Thymus (tissue), 14 donors: ENCODE measurements at places on chromosomes 13 and 19. TPM values are rescaled to one million over a fixed set of nuclear protein-coding genes. Genes with fewer than 3 reads are reported as not detected.

Gene ZNF805
- 1.3 TPM for polyA plus RNA-seq

Gene LCP1
- 181 TPM for polyA plus RNA-seq

Gene NANOS2
- 0.07 TPM for polyA plus RNA-seq

Gene BCAM
- polyA plus RNA-seq: 48.7 TPM

Gene SPRED3
- 0.27 TPM for polyA plus RNA-seq

Gene AMER2
- polyA plus RNA-seq: 0.05 TPM

Gene CD79A
- polyA plus RNA-seq: 74.4 TPM

Gene ZNF766
- polyA plus RNA-seq: 11.4 TPM

Gene ZNF578
- 2.6 TPM for polyA plus RNA-seq

Gene ZNF415
- 9.1 TPM for polyA plus RNA-seq

Gene ONECUT3
- polyA plus RNA-seq: 0.02 TPM

Gene ACP7
- polyA plus RNA-seq: 0.11 TPM

Gene AMH
- 2.2 TPM for polyA plus RNA-seq

Gene ZNF723
- 0.02 TPM for polyA plus RNA-seq

DNA sequence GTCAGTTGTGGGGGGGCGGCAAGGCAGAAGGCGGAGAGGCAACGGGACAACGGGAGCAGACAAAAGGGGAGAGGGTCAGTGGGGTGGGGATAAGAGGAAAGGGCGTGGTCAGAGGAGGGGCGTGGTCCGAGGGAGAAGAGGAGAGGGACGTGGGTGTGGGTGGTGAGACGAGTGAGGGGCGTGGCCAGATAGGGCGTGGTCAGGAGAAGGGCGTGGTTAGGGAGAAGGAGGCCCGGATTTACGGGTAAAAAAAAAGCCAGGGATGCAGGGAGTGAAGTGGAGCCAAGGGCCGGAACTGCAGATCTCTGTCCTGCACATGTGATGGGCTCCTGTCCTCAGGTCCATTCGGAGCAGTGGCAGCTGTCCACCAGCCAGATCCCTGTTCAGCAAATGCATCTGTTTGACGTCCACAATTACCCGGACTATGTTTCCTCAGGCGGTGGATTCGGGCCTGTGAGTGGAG, 21.5 kb downstream of the CPT1C start:
- no peak for DNase-seq

DNA sequence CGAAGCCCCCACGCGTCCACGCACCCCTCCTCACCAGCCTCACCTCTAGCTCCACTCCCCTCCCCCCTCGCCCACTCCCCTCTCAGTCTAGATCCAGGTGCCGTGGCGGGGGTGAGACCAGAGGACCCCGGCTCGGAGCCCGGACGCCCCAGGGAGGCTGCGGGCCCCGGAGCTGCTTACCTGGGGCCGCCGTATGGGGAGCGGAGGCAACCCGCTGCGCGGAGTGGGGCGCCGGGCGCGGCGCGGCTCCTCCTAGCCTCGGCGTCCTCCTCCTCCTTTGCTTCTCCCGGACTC, 353 bp downstream of the ENOX1 start:
- no peak for DNase-seq

- DNase-seq: no peak
Measured at GRCh38 chr13:112626761-112627160, 38.8 kb upstream of the TUBGCP3 start.

DNA sequence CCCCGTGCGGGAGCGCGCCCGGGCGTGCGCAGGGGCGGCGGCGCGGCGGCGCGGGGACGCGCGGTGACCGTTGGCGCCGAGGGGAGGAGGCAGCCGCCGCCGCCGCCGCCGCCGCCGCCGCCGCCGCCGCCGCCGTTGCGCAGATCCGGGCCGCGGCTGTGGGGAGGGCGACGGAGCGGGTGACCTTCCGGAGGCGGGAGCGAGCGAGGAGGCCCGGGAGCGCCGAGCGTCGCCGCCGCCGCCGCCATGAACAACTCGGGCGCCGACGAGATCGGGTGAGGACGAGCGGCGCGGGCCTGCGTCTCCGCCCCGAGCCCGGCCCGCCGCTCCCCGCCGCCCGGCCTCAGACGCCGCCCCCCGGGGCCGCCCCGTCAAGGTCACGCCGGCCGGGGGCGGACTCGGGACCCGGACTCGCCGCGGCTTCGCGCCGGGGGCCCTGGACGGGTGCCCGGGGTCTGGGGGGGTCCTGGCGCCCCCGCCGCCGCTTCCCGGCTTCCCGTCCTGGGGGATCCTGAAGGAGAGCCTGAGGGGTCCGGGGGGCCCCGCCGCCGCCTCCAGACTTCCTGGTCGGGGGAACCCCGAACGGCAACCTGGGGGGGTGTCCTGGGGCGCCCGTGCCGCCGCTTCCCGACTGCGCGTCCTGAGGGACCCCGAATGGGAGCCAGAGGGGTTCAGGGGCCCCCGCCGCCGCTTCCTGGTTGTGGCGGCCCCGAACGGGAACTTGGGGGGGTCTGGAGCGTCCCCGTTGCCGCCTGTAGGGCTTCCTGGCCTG, at the start of gene DAZAP1:
TSS of gene DAZAP1 (plus strand) at position 59 of the 772 bp plus-strand sequence. CDS start at position 247, 188 bp downstream.
- no peak for DNase-seq

GRCh38 chr19:46607448-46607841, 6.3 kb downstream of the CALM3 start:
- no peak for DNase-seq

DNA sequence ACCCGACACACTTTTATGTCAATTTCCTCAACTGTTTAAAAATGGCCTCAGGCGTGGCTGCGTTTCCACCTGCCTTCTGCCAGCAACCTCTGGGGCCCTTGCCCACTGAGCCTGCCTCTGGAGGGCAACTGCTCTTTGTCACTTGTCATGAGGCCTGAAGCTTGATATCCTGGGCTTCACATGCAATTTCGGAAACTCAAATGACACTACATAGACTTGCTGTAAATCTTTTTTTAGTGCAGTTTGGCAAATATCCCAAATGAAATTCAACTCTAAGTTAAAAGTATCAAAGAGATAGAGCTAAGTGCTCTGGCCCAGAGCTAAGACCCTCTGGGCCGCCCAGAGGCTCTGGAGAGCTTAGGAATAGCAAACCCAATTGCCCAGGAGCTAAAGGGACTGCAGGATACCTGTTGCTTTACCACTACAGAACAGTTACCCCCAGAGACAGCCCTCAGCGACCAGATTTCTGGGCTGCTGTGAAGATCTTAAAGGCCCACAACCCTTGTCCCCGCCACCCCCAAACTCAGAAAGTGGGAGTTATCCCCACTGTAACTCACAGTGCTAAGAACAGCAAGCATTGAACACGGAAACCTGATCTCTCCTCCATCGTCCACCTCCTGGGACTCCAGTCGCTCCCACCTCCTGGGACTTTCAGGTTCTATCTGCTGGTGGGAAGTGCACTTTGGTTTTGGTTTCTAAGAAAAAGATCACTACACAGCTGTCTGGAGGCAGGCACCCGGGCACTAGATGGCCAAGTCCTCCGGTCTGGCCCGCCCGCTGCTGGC, 19.4 kb downstream of the GJA3 start:
- DNase-seq: no peak

DNA sequence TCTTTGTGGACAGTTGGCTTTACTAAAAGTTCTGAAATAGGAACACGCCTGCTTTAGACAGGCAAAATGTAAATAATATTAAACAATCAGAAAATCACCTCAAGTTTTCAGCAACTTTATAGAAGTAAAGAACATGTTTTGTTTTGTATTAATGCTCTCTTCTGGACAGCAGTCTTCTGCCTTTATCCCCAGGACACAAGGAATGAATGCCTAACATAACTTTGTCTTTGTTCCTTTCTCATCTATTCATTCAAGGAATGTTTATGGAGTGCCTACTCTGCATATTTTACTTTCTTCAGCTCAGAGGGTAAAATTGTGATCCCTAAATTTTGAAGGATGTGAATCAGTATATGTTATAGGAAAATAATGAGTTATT, 325.4 kb downstream of the FOXO1 start:
- no peak for DNase-seq

DNA sequence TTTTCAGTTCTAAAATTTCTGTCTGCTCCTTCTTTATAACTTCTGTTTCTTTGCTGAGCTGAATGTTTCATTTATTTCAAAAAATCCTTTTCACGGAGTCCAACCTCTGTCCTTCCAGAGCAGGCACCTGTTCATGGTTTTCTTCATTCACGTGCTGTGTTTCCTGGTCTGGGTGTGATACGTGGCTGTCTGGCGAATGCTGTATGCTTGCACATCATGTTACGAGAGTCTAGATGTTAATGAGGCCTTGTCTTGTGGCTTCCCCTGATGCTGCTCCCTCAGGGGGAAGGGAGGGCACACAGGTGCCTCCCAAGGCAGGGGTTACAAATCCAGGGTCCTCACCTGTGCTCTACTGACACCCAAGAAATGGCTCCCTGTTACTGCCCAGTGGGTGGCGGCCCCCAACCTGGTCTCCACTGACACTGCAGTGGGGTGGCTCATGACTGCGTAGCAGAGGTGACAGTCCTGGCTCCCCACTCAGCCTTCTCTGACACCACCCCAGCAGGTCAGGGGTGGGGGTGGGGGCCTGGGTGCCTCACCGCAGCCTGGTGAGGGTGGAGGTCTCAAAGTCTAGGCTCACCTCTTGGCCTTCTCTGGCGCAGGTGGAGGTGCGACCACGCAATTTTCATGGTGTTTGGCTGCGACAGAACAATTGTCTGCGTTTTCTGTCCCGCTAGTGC, 20.1 kb upstream of the RAB20 start:
- no peak for DNase-seq

DNA sequence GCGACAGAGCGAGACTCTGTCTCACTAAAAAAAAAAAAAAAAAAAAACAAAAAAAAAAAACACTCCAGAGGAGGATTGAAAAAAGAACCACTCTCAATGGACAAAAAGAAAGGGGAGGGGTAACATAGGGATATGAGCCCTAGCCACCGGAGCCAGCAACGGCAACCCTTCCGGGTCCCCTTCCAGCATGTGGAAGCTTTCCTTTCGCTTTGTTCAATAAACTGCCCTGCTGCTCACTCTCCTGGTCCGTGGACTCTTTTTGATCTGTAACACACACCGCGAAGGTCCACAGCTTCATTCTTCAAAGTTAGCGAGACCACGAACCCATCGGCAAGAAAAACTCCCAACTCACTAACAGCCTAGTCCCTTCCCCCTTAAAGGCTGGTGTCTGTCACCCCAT, 1.0 kb upstream of the REX1BD start:
- DNase-seq: no peak

DNA sequence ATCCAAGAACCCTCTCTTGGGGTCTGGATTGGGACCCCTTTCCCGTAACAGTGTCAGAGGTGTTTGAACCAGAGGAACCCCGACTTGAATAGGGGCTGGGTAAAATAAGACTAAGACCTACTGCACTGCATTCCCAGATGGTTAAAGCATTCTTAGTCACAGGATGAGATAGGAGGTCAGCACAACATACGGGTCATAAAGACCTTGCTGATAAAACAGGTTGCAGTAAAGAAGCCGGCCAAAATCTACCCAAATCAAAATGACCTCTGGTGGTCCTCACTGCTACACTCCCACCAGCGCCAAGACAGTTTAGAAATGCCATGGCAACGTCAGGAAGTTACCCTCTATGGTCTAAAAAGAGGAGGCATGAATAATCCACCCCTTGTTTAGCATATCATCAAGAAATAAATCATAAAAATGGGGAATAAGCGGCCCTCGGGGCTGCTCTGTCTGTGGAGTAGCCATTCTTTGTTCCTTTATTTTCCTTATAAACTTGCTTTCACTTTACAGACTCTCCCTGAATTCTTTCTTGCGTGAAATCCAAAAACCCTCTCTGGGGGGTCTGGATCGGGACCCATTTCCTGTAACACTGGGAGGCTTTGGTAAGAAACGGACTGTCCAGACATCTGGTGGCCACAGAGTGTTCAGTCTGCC, 4.4 kb upstream of the SIN3B start:
- no peak for DNase-seq

GRCh38 chr13:34156841-34157365, 339.0 kb downstream of the RFC3 start:
- no peak for DNase-seq

- no peak for DNase-seq
Measured at GRCh38 chr13:65330287-65330686, 1899.8 kb downstream of the PCDH9 start.

DNA sequence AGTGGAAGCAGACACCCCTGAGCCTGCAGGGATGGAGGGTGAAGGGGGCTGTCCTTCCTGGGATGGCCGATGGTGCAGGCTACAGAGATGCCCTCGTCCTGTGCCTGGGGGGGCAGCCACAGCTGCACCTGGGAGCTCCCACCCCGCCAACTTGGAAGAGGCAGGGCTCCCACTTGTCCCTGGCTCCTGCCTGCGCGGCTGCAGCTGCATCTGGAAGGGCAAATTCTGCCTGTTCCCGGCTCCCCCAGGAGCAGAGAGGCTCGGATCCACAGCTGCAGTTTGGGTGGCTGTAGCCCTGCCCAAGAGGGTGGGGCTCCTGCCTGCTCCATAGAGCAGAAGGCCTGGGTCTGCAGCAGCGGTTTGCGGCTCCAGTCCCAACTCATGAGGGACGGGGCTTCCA, 2.2 kb downstream of the CEP89 start:
- no peak for DNase-seq

GRCh38 chr13:23844132-23844531, 45.1 kb downstream of the MIPEP start:
- no peak for DNase-seq

GRCh38 chr13:30697177-30697953, 38.0 kb upstream of the ALOX5AP start:
- no peak for DNase-seq

DNA sequence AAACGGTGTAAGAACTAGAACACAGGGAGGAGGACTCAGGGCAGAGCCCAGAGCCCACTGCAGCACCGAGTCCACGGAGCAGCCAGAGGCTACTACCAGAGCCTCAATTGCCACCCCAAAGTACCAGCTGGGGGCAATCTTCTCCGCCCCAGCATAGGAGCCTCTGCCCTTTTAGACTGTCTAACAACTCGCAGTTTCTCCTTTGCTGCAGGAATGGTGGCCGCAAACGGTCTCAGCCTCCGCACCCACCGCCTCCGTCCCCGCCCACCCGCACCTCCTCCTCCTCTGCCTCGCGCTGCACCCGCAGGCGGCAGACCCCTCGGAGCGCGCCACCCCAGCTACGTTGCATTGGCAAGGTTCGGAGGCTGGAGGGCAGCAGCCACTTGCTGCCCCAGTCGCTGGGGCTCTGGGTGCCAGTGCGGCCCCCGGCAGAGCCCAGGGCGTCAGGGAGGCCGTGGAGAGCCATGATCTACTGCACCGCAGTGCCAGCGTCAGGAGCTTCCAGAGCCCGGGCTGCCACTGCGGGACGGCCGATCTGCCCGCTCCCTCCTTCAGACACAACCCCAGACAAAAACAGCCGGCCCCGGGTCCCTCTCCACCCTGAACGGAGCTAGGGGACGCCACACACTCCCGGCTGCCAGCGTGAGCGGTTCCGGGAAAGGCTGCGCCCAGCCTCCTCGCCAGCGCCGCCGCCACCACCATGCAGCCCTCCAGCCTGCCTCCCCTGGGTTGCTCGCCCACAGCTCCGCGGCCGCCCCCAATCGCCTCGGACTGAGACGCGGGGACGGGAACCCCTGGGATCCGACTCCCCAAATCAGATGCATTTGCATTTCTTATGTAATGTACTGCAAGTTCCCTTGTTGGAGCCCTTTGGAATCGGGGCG, 1.8 kb downstream of the FGF14 start:
- DNase-seq: no peak

- no peak for DNase-seq
Measured at GRCh38 chr13:100957741-100958140, 283.1 kb upstream of the TMTC4 start.

GRCh38 chr19:6678690-6679109, 8.7 kb upstream of the TNFSF14 start:
- DNase-seq: no peak
